Epithelial cell of esophagus (primary cell): ENCODE measurements at places on chromosomes 5 and 9.

GRCh38 chr5:72448368-72448767 lies 58.8 kb downstream of the ZNF366 start:
- no peak for DNase-seq

- DNase-seq = no peak
Observed at GRCh38 chr9:33943389-33943788, 105.3 kb downstream of the UBAP2 start.

GRCh38 chr5:55578771-55579170 lies 44.0 kb upstream of the PLPP1 start:
- no peak for DNase-seq

DNA sequence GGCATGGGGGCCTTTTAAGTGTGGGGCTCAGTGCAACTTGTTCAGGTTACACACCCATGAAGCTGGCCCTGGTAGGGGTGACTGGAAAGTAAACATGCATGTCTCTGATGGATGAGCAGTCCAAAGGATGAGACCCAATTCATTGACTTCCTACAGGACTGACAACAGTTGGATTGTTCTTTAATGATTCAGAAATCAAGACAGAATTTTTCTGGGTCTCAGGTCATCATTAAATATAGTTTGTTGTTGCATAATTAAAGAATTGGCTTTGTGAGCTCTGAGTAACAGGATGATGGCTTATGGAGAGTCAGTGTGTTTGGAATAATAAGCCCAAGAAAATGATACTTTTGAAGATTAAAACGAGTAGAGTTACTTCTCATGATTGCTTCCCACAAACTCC lies 604.2 kb upstream of the CLINT1 start:
- DNase-seq = peak; percentile 63

- DNase-seq = no peak
Observed at GRCh38 chr5:153959134-153959957, 79.4 kb downstream of the FAM114A2 start.

- no peak for DNase-seq
Observed at GRCh38 chr5:147780924-147781573, 1.5 kb downstream of the JAKMIP2 start.

- no peak for DNase-seq
Observed at GRCh38 chr5:115429345-115429940, 115.1 kb downstream of the FEM1C start.

DNA sequence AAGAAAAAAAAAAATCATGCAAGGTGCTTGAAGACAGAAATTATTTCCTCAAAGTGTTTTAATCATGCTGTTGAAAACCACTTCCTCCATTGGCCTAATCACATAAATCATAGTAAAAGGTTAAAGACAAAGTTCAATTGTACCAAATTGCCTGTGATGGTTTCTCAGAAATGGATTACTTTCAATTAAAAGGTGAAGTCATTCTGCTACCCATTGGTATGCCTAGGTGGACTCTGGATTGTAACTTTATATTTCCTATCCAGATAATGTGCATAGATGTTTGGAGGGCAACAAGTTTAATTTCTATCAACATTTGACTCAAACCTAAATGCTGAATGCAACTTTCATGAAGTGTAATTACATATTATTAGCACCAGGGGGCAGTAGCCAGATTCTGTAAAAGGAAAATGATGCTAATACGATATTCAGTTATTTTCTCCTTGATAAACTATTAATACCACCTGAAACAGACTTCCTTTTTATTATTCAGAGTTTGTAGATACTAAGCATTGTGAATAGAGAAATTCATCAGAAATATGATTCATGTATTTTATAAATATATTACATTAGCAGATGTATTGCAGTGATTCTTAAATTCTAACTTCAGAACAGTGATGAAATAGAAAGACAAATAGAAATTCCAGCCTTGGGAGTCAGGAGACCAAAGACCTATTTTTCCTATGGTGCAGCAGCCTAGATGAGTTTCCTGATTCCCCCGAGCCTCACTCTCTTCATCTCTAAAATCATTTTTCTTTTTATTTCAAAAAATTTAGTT lies 148.2 kb downstream of the CAAP1 start:
- DNase-seq = peak; percentile 49

GRCh38 chr5:153515301-153515700 lies 24.8 kb downstream of the GRIA1 start:
- no peak for DNase-seq
